Pulmonary artery endothelial cell (primary cell): ENCODE measurements at places on chromosomes 13 and 19. TPM values are rescaled to one million over a fixed set of nuclear protein-coding genes. Genes with fewer than 3 reads are reported as not detected.

CYP2A6 gene
- total RNA-seq = not detected in 2 replicates

FGF9 gene
- total RNA-seq = not detected in 2 replicates

SLC1A6 gene
- not detected in 2 replicates for total RNA-seq

PCDH20 gene
- total RNA-seq = not detected in 2 replicates
